NB4 (cell line): ENCODE measurements at places on chromosomes 3 and 15.
A peak's percentile ranks its signal among the peaks of the same experiment; 100 is the strongest.

GRCh38 chr3:50322386-50323091 is at the start of gene HYAL2:
Gene HYAL2, minus strand, starts transcription at chr3:50322745. Its CDS starts 2,256 bp downstream, at chr3:50320489.
- no peak for DNase-seq

DNA sequence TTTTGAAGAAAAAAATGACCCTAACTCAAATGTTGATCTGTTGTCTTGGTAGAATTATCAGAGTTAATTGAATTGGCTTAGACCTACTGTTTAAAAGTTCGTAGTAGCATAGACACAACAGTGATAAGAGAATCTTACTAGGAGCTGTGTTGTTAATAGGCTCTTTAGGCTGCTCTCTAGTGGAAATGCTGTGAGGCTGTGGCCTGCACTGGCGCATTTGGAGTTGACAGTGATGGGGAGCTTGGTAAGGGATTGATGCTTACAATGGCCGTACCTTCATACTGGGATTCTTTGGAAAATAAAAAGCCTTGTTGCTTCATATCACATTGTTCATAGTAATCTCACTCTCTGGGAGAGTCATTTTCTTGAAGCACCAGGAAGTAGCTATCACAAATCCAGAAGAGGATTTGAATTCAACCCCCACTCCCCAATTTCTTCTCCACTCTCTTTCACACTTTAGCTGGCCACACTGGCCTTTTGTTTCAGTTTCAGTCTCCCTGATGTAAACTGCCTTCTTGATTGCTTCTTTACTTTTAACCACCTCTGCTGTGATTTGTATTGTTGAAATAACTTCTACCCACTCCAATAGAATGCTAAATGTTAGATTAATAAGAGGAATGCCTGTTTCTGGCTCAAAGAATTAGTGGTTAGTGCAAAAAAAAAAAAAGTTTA is 56.6 kb downstream of the CEP63 start:
- peak; percentile 77 for DNase-seq

- no peak for DNase-seq
Observed at GRCh38 chr3:13263770-13264467, 156.2 kb downstream of the NUP210 start.

DNA sequence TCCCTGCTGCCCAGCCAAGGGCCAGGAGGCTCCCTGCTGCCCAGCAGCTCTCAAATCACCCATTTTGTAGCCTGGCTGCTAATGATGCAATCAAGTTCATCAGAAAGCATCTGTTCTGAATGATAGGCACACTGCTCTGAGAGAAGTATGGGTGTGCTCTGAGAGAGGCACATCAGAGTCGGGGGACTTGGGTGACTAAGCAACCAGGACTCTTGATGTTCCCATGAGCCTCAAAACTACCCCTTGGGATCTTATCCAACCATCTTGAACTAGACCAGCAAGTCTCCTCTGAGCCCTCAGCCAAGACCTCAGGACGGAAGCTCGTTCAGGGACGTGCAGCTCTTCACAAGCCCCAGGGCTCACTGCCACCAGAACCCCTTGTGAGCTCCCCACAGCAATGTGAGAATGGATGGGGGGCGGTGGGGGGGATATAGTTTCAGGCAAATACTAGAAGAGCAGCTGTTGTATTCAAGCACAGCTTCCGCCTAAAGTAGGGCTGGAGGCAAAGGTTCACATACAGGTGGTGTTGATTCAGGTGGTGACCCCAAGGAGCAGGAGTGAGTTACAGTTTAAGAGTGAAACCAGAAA is 52.2 kb upstream of the HES1 start:
- no peak for DNase-seq

- no peak for DNase-seq
Observed at GRCh38 chr3:182135056-182135455, 423.3 kb downstream of the SOX2 start.

DNA sequence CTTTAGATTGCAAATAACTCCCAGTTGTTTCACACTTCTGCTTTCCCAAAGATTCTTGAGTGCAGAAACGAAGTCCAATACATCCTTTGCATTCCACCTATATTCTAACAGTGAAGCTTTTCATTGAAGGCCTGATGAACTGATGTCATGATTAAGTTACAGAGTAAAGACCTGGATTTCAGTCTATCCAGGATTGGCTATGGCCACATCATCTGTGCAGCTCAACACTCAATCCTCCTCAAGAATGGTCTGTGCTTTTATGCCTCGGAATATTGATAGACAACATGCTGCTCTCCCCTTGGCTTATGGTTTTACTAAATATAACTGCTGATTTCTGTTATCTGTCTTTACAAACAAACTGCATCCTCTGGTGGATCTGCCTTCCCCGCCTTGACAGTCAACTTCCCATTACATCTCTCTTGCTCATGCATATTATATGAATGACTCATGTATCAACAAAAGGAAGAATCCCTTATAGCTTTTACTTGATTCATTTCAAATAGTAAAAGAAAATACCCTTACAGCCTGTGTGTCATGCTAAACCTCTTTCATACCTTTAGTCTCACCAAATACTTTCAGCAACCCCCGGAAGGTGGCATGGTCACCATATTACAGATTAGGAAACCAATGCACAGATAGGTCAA is 59.5 kb downstream of the SCN11A start:
- no peak for DNase-seq

- no peak for DNase-seq
Observed at GRCh38 chr3:169256796-169257522, 406.6 kb downstream of the MECOM start.

DNA sequence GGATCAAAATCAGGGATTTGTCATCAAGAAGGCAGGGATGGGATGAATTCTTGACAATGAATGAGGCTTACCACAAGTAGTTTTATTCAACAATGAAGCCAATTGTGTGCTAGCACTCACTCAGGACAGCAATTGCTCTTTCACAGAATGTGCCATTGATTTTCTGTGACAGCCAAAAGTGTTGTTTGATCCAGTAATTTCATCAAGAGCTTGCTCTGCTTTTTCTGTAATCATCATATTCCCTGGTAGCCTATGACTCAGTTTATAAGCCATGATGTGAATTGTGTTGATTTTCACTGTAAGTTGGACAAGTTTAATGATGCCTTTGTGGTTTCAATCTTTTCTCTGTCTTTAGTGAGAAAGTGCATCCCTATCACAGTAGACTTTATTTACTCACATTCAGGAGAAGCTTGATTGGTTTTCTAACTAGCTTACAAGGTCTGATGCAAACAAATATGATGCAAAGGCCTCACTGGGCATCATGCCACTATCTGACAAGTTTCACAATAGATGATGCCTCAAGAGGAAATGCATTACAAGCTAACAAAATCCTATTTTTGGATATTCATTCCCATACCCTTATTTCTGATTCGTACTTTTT is 13.6 kb upstream of the CSRNP1 start:
- DNase-seq: peak; percentile 65

DNA sequence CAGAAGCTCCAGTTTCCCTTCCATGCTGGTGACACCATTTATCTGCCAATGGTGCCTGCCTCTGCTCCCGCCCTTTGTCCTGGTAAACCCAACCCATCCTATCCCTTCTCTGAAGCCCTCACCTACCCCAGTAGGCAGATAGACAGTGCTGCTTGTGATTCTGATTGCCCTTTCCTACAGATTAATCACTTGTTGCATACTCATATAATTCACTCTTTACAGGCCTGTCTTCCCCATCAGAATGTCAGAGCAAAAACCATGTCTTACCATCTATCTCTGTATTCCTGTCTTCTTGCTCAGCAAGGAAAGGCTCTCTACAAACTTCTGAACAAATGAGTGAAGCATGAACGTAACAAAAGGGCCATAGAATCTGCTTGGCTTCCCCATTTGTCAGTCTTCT is 47.9 kb downstream of the MRPS25 start:
- DNase-seq: no peak
